ENCODE measurements at places on chromosomes 6 and 20.
A peak's percentile ranks its signal among the peaks of the same experiment; 100 is the strongest.

DNA sequence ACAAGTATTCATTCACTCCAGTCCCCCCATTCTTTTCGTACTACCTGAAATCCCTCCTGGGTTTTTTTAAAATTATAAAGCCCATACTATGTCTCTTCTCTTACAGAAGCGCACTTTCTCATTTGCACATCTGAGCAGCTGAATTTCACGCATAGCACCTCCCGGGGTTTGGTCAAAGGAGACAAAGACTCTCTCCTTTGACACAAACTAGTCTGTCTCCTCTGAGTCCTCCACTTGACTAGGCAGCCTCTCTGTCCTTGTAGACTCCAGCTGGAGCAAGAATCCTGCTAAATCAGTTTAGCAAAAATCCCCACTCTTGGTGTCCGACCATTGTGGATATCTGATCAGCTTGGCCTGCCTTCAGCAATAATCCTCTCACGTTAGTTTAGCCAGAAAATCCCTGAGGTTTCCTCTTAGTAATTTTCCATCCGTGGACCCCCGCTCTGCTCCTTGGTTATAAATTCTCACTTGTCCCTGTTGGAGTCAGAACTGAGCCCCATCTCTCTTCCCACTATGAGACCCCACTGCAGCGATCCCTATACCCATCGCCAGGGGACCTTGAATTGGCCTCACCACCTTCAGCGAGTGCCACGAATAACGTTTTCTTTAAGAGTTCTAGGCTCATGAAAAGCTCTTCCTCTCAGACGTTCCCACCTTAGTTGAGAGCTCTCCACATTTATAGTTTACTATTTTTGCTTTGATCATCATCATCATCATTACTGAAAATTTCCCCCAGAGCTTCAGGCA is 29.0 kb downstream of the PDYN start:
- no peak for DNase-seq

DNA sequence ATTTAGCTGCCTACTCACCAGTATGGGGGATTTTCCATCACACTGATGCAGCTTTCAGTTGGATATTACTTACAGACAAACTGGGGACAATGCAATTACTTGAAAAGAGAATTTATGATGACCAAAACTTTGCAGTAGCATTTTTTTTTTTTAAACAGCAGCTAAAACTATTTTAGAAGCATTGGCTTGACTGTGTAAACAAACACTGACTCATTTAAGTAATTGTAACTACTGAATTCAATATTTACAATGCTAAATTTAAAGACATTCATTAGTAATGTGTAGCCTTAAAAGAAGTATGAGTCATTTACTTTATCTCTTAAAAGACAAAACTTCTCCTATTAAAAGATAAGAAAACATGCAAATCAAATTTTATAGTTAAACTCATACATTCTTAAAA is 295.9 kb upstream of the FERMT1 start:
- no peak for DNase-seq

- DNase-seq = no peak
Measured at GRCh38 chr20:60219231-60219630, 261.0 kb downstream of the CDH26 start.

- DNase-seq = no peak
Measured at GRCh38 chr6:56148488-56149186, 98.7 kb downstream of the COL21A1 start.

DNA sequence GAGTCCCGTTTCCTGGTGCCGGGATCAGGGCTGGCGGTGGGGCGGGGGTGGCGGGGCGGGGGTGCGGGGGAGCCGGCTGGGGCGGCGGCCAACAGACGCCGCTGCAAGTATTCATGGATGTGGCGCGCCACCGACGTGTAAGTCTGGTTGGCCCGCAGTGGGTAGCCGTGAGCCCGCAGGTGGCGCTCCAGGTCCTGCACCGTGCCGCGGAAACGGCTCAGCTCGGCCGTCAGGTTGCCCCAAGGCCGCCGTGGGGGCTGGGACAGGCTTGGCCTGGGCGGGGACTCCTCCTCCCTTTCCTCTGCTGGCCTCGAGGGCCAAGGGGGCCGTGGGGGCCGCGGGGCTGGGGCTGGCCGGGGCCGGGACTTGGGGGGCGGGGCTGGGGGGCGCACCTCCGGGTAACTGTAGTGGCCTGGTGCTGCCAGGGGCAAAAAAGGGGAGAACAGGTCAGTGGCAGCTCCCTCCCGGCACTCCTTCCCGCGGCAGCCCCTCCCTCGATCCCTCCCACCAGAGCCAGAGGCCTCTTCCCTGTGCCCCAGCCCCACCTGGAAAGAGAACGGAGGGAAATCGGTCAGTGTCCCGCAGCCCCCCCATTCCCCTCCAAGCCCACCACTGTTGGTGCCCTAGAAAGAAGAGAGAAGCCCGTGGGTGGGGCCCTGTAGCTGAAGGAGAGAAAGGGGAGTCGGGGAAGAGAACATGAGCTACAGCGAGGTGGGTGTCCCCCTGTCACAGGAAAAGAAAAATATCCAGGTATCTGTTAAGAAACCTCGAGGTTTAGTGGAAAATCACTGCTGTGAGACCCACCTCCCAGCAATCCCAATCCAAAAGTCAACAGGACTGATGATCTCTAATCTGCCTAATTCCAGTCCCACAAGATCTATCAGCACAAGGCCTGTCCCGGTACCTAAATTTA is 21.3 kb downstream of the TNXB start:
- DNase-seq = peak; percentile 91

DNA sequence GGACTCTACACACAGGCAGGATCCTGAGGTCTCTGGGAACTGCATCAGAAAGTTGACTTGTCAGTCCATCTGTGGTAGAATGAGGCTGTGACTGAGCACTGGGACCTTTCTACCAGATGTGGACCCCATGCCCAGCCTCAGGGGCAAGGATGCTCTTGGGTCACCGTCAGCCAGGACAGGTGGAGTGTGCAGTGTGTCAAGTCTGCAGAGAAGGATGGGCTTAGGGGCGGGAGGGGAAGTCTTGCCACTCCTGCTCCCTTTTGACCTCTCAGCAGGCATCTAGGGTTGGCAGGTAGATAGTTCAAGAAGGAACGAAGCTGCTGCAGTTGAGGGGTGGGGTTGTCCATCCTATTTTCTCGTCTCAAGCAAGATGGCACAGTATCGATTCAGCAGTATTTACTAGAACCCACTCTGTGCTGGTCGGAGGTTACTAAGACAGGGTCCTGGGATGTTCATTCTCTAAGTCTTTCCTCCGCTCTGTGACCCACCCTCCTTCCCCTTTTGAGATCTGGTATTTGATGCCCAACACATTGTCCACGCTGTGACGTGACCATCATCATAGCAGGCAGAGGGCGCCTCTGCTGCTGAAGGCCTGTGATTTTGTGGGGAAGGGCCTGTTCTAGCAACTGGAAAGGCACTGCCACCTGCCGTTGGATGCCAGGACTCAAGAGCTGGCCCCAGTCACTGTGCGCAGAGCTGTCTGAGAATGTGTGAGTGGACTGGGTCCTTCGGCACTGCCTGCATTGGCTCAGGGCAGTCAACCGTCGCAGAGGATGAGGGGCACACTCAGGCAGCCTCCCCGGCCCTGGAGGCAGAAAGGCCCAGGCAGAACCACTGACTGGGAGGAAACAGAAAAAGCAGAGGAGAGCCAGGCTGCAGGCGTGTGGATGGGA is 23.2 kb downstream of the RBCK1 start:
- no peak for DNase-seq

DNA sequence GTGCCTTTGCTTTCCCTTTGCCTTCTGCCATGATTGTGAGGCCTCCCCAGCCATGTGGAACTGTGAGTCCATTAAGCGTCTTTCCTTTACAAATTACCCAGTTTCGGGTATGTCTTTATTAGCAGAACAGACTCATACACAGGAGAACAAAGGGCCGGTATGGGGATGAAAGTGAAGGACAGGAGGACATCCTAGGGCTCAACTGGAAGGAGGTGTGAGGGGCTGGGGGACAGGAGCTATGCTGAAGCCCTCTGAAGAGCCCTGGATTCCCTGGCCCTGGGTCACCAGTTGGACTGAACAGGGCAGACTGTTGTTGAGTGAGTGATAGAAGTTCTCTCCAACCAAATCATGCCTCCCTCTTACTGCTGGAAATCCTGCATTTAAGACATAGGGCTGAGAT is 105.8 kb downstream of the SCML4 start:
- no peak for DNase-seq

DNA sequence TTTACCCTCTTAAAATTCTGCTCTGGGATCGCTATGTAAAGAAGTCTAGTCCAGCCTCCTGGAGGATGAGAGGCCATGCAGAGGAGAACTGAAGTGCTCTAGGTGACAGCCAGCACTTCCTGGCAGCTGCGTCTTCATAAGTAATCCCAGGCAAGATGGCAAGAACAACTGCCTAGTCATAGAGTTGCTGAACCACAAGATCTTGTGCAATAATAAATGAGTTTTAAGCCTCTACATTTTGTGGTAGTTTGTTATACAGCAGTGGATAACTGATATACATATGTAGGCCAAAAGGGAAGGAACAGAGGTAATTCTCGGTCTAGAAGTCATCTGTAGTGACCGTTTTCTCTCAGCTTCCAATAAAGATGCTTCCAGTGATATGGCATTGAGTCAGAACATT is 103.8 kb upstream of the FLRT3 start:
- no peak for DNase-seq

Data from upper lobe of right lung (tissue), 1 donor.